Colonic mucosa (tissue), 4 donors: ENCODE measurements at places on chromosomes 5 and 9. TPM values are rescaled to one million over a fixed set of nuclear protein-coding genes. Genes with fewer than 3 reads are reported as not detected.

- no peak for DNase-seq
These were observed 120.1 kb upstream of the PCA3 start for GRCh38 chr9:76644171-76644570.

The LCN12 gene
- total RNA-seq: 6.5 TPM

DNA sequence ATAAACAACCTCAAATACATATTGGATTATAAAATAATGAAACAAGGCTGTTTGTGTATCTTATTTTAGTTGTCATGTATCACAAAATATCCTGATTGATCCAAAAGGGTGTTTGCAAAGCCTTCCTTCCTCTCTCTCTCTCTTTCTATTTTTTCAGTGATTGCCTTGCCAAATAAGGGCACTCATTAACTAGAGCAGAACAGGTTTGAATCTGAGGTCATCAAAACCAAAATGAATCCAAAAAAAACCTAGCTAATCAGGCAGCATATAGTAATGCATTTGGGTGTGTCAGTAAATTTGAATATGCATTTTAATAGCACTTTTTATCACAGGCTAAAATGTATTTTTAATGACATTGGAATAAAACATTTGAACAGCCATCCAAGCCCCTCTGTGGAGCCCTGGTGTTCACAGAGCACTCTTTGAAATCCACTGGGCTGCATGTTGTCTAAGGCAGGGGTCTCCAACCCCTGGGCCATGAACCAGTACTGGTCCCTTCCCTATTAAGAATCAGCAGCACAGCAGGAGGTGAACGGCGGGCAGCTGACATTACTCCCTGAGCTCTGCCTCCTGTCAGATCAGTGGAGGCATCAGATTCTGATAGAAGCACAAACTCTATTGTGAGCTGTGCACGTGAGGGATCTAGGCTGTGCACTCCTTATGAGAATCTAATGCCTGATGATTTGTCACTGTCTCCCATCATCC is 171.8 kb upstream of the RAI14 start:
- DNase-seq: no peak

The HRH2 gene
- total RNA-seq: 0.82 TPM

DNA sequence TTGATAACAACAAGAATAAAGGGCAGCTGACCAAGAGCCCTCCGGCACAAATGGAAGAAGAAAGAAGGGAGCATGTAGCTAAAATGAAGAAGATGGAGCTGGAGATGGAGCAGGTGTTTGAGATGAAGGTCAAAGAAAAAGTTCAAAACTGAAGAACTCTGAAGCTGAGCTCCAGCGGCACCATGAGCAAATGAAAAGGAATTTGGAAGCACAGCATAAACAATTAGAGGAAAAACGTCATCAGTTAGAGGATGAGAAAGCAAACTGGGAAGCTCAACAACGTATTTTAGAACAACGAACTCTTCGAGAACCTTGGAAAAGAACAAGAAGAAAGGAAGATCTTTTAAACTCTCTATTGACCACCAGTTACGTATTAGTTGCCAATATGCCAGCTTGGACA is 100.9 kb downstream of the GABBR2 start:
- DNase-seq: no peak
